ENCODE measurements at places on chromosomes 16 and 17. TPM values are rescaled to one million over a fixed set of nuclear protein-coding genes. Genes with fewer than 3 reads are reported as not detected.

Gene TP53TG3D
- total RNA-seq = not detected

Gene CDR2L
- 36.9 TPM for total RNA-seq

Gene GUCY2D
- total RNA-seq = not detected

Gene SHCBP1
- 50.0 TPM for total RNA-seq

Gene PDIA2
- not detected for total RNA-seq

Gene GNG13
- total RNA-seq = not detected

Gene KRT25
- not detected for total RNA-seq

Gene MILR1
- 1.6 TPM for total RNA-seq

Gene SP6
- total RNA-seq = 1.00 TPM

Gene MPV17L
- total RNA-seq = not detected

Gene MPP2
- total RNA-seq = 1.1 TPM

Gene GRAPL
- total RNA-seq = not detected

Gene C17orf107
- total RNA-seq = 0.69 TPM

Gene PRSS21
- total RNA-seq = not detected

Gene CACNG1
- total RNA-seq = not detected

Gene PPP1R1B
- total RNA-seq = not detected

Gene TMEM238L
- not detected for total RNA-seq

Gene DYNC1LI2
- 85.5 TPM for total RNA-seq

Gene TPSAB1
- not detected for total RNA-seq

Gene ZNF205
- total RNA-seq = 9.5 TPM

Gene KCNJ12
- total RNA-seq = 0.05 TPM

Gene PLK1
- 84.1 TPM for total RNA-seq

Gene CFAP52
- not detected for total RNA-seq

Measured in HFFc6 (cell line).